Kidney epithelial cell (primary cell): ENCODE measurements at places on chromosomes 6 and 20. TPM values are rescaled to one million over a fixed set of nuclear protein-coding genes. Genes with fewer than 3 reads are reported as not detected.

The ETV7 gene
- total RNA-seq, result 6.8 and 8.4 TPM in 2 replicates

The PEDS1 gene
- total RNA-seq, result 52.1 and 57.9 TPM in 2 replicates

The PCK1 gene
- total RNA-seq, result under 0.01 TPM in 1 of 2 replicates, not detected in the other

The RIPOR3 gene
- 0.08 and 0.41 TPM in 2 replicates for total RNA-seq

The ASIP gene
- not detected in 2 replicates for total RNA-seq

The ABHD16B gene
- total RNA-seq, result not detected in 2 replicates

The TMEM151B gene
- 0.13 and 0.21 TPM in 2 replicates for total RNA-seq

The NDRG3 gene
- total RNA-seq, result 17.2 and 20.2 TPM in 2 replicates

DNA sequence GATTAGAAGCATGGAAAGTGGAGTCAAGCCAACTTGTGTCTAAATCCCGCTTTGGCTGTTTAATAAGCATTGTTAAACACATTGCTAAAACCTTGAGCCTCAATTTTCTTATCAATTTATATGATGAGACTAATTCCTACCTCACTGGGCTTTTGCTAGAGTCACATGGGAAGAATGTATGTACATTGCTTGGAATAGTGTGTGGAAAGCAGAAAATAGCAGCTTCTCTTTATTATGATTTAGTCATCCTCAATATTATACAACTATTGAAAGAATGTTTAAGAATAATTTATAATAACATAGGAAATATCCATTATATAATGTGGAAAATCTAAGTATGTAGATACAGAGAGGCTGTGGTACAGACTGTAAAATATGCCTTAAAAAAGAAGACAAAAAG, 313.0 kb upstream of the CDYL start:
- DNase-seq, result no peak

- DNase-seq, result no peak
Observed at GRCh38 chr6:51283723-51284355, 465.2 kb downstream of the TFAP2B start.

DNA sequence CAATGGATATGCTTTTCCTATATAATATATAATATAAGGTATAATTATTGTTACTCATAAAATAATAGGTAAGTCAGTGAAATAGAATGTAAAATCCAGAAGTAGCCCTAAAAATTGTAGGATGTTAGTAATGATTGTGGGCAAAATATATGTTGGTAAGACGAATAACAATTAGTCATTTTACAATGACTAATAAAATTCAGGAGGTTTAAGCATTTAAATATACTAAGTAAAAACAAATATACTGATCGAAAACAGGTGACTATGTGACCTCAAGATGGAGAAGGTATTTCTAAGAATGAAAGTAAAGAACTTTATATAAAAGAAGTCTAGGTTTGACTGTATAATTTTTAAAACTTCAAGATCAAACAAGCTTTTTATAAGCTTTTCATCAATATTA, 28.9 kb downstream of the FUCA2 start:
- DNase-seq, result no peak

- no peak for DNase-seq
Observed at GRCh38 chr6:78967191-78967590, 99.8 kb downstream of the IRAK1BP1 start.

DNA sequence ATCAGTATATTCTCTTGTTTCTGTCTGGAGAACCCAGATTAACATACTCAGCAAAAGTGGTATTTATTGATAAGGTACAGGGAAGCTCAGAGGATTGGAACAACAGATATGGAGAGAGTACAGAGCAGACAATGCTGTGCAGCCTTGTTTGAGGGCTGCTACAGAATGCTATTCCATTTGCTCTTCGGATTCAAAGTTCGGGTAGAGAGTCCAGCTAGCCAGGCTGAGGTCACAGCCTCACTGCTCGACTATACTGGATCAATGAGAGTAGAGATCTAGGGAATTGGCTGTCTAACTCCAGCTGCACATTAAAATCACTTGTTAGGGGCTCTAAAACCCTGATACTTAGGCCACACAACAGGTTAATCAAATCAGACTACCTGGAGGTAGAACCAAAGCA, 200.1 kb upstream of the BTBD3 start:
- no peak for DNase-seq

DNA sequence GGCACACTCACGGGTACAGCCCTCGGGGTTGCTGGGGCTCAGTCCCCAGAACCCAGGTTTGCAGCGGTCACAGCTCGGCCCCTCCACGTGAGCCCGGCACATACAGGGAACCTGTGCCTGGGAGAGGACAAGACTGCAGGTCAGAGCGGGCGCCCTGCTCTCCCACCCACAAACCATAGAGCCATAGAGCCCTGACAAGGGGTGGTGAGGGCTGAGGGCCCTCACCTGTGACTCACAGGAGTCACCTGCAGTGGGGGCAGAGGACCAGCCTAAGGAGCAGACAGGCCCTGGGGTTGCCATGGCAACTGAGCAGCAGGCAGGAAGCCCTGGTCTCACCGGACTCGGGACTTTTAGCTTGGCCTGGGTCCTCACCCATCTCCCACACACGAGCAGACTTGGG, 30.8 kb downstream of the LAMA5 start:
- DNase-seq, result no peak

DNA sequence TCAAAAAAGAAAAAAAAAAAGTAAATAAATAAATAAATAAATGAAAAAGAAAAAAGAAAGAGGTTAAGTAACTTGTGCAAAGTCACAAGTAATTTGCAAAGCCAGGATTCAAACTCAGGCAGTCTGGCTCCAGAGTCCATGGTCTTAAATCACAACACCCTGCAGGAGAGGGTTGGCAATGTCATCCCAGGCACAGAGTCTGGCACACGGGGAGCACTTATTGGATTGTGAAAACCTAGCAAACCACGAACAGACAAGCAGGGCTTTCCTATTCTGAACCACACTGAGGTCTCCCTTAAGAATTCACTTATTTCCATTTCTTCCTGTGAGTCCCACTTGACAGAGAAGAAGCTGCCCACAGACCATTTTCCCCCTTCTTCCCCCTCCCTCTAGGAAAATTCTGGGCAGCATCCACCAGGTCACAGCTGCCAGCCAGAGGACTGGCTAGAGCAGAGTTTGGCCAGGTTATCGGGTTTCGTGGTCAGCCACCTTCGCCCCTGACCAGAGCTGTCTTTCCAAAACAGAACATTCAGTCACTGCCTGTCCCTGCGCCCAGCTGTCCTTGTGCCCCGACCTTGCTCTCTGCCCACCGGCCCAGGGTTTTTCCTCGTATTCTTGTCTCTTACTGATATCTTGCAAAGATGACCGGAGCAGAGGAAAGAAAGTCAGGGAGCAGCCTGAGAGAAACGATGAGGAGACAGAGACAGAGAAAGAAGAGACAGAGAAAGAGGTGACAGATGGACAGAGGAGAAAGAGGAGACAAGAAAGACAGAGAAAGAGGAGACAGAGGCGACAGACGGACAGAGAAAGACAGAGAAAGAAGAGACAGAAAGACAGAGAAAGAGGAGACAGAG, 106.4 kb upstream of the PTPN1 start:
- DNase-seq, result no peak

- DNase-seq, result no peak
Observed at GRCh38 chr6:95280686-95281273, 296.6 kb upstream of the MANEA start.

DNA sequence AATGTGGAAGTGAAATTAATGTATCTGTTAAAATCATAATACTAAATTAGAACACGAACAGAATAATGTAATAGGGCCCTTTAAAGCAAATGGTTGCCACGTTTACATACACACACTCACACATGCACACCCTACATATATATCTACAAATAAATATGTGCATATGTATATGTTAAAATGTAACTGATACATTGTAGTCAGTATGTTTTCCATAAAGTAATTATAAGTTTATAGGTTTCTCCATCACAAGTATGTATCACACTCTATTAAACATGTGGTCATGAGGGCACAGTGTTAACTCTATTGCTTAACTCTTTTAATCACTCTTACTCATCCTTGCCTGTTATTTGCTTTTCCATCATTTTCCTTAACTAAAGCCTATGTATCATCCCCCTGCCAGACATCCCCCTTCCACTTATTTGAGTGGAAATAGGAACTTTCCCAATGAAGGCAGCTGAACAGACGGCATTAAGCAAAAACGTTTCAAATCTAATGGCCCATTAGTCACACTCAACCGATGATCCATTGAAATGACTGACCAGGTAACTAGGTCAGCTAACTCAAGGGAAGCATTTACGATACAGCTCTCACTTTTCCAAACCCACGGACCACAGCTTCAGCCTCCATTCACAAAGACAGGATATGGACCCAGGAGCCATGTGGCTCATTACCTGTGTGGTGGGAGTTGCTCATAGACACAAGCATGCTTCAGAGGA, 89.3 kb downstream of the HAO1 start:
- DNase-seq, result peak; percentile 75

- DNase-seq, result no peak
Observed at GRCh38 chr20:62671765-62672164, 29.5 kb downstream of the SLCO4A1 start.

DNA sequence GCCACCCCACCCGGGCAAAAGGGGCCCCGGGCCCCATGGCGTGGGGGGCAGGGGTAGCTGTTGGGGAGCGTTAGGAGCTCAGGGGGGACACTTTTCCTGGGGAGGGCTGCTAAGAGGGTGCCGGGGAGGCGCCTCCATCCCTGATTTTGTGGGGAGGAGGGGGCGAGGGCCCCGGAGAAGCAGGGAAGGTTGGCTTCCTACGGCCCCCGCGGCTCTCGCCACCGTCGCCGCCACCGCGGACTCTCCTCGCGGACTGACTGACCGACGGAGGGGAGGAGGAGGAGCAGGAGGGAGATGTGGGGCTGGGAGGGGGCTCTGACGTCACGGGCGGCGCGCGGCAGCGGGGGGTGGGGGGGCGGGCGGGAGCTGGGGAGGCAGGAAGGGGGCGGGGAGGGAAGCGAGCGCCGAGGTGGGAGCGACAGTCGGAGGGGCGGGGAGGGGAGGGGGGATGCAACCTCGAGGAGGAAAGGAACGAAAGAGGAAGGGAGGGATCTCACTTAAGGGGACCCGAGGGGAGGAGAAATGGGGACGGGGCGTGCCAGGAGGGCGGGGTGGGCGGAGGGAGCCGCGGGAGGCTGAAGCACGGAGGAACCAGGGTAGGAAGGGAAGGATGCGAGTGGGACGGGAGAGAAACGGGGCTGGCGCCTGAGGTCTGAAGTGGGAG, 5.1 kb downstream of the GABBR1 start:
- no peak for DNase-seq

- DNase-seq, result no peak
Observed at GRCh38 chr6:55568808-55569439, 10.1 kb downstream of the HMGCLL1 start.

DNA sequence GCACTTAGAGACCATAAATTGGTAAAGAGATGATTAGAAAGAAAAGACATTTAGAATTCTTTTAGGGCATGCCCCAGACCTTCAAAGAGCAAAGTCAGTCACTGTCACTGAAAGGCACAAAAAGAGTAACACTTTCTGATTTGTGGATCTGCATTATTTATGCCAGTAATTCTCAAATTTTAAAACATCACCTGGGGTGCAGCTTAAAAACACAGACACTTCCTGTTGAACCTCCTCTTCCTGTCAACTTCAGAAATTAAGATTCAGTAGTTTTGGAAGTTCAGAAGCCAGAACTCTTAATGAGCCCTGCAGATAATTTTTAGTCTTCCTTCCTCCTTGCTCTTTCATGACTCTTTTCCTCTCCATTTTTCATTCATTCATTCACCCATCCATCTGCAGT, 137.5 kb downstream of the NRN1 start:
- no peak for DNase-seq

- no peak for DNase-seq
Observed at GRCh38 chr6:170091000-170091638, 199.8 kb downstream of the DLL1 start.

DNA sequence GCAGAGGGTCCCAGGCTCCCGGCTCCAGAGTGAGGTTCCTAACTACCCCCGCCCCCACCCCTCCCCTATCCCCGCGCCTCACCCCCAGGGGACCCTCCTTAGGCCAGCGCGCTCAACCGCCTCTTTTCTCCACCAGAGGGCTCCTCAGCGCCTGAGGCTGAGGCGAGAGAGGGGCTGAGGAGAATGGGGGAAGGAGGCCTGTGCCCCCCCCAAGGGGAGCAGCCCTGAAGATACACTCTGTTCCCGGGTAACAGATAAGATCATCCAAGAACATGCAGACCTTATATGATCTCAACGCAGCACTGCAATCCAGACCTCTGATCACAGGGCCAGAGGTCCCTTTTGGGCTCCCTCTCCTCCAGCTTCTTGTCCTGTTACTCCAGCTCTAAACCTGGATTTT, 43.3 kb upstream of the MRPS10 start:
- DNase-seq, result no peak

DNA sequence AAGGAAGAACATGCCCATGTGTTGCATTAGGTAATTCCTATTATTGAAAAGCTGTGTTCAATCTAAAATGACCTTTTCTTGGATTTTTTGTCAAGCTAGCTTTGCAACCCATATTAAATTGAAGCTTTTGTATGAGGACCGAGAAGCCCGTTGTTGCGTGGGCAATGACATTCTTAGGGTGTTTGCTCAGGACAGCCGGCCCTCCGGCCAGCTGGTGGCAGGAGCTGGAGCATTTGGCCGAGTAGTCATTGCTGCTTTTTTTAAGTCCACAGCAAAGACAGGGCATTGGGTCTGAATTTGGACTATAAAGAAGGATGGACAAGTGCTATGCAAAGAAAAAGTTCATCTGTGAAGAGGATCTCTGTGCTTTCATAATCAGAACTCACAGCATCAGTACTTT, 365.8 kb downstream of the SAMD5 start:
- no peak for DNase-seq

DNA sequence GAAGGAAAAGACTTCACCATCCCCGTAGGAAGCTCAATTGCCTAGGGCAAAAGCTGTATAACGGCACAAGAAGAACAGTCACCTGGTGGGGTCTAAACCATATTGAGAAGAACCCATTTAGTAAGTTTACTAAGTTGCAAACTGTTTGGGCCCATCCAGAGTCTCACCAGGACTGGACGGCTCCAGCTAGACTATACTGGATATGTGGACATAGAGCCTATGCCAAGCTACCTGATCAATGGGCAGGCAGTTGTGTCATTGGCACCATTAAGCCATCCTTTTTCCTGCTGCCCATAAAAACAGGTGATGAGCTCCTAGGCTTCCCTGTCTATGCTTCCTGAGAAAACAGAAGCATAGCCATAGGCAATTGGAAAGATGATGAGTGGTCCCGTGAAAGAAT, 293.9 kb downstream of the RNGTT start:
- DNase-seq, result no peak

- DNase-seq, result no peak
Observed at GRCh38 chr6:127775371-127775770, 125.5 kb downstream of the THEMIS start.

- DNase-seq, result no peak
Observed at GRCh38 chr20:46128310-46129151, 10.4 kb downstream of the CD40 start.

DNA sequence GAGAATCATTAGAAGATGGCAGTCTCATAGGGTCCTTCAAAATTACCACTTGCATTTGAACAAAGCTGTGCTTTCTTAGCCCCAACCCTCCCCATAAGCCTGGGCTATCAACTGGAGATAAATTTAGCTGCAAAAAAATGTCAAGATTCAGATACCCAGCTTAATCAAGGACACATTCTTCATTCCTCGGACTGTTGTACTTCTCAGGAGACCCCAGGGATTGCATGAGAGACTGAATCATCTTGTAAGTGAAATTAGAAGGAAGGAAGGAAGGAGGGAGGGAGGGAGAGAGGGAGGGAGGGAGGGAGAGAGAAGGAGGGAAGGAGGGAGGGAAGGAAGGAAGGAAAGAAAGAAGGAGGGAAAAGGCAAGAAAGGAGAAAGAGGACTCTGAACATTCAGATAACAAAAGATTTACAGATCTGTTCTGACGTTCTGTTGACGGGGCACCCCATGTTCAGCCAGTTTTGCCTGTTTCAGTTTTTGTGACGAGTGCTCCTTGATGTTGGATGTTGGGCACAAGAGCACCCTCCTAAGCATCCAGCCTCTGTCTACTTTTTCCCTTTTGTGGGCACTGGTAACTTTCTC, 498.7 kb downstream of the PREX1 start:
- DNase-seq, result no peak

GRCh38 chr6:144289006-144289405, 3.9 kb downstream of the UTRN start:
- no peak for DNase-seq
